ENCODE measurements at places on chromosomes 5 and 9. TPM values are rescaled to one million over a fixed set of nuclear protein-coding genes. Genes with fewer than 3 reads are reported as not detected.

DNA sequence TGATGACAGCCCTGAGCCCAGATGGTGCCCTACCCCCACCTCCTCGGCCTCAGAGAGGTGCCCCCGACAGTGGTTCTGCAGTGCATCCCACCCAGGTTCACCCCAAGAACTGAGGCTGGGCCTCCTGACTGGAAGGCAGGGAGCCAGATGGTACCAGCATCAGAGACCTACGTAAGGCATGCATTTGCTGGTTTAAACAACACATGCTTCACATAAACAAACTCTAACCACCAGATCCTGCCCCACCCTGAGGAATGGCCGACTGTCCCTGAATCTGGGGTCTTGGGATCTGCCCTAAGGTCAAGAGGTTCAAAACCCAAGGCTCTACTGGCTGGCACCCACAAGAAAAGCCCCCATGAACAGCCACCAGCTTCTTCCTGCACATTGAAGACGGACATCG lies 73.3 kb downstream of the SECISBP2 start:
- DNase-seq = no peak

DNA sequence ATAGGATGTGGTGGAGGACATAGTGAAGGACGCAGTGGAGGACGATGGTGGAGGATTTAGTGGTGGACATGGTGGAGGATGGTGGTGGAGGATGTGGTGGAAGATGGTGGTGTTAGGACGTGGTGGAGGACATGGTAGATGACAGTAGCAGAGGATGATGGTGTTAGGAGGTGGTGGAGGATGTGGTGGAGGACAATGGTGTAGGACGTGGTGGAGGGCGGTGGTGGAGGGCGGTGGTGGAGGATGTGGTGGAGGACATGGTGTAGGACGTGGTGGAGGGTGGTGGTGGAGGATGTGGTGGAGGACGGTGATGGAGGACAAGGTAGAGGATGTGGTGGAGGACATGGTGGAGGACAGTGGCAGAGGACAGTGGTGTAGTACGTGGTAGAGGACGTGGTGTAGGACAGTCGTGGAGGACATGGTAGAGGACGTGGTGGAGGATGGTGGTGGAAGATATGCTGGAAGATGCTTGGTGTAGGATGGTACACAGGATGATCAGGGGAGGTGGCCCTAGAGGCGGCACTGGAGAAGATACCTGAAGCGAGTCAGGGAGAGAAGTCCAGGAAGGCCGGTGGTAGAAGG lies 68.7 kb downstream of the S1PR3 start:
- DNase-seq = no peak

- DNase-seq = no peak
These were observed 8.8 kb upstream of the GPRIN1 start for GRCh38 chr5:176618783-176619182.

GRCh38 chr5:64331597-64332277 lies 166.1 kb downstream of the RNF180 start:
- DNase-seq = no peak

- DNase-seq = no peak
These were observed 87.2 kb upstream of the DMRT1 start for GRCh38 chr9:754150-754931.

- peak; percentile 30 for DNase-seq
These were observed 7.7 kb upstream of the C5orf47 start for GRCh38 chr5:173981185-173981761.

- no peak for DNase-seq
These were observed 419.0 kb upstream of the DAB2 start for GRCh38 chr5:39843767-39844166.

- peak; percentile 58 for DNase-seq
These were observed at the start of gene PRXL2C for GRCh38 chr9:96655198-96655851. Gene PRXL2C (minus strand): TSS chr9:96655317. CDS start chr9:96655281, 36 bp downstream.

GRCh38 chr5:179278119-179278518 lies 67.1 kb downstream of the ADAMTS2 start:
- DNase-seq = no peak

DNA sequence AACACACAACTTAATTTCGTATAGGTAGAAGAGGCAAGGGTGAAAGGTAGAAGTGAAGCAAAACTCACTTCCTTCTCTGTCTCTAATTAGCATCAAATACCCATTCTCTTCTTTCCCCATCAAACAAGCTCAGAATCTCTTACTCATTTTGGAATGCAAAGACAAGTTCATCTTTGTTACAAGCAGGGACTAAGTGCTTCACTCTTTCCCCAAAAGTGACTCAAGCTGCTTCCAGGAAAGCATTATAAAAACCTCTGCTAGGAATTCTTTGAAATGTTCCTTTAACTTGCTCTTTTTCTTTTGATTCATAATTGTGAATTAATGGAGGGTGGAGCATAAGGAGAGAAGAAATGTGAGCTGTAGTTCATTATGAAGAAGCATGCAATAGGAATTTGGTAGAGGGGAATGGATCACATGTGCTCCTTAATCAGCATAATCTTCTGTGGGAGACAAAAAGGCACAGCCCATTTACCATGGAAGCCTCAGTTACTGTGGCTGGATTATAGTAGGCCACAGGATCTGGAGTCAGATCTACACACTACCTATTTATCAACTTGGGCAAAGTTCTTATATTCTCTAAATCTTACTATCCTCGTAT lies 109.5 kb upstream of the DPYSL3 start:
- DNase-seq = no peak

DNA sequence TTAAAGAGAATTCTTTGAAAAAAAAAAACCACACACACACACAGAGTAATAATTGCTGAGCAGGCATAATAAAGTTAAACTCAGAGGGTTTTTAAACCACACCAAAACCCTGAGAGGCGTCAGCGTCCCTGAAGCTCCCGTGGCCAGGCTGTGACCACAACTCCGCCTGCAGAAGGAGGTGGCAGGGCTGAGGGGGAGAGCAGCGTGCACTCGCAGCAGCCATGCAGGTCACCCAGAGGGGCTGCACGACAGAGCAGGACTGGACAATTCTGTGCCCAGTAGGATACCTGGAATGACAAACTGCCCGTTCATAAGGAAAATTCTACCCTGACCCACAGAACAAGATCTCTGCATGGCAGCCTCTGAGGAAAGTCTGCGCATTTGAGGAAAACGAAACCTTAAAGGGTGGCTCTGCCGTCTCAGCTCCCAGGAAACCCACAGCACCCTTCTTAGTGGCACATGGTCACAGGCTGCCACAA lies 44.0 kb downstream of the ROR2 start:
- no peak for DNase-seq

- no peak for DNase-seq
These were observed 242.1 kb upstream of the NUDT12 start for GRCh38 chr5:103804711-103805110.

DNA sequence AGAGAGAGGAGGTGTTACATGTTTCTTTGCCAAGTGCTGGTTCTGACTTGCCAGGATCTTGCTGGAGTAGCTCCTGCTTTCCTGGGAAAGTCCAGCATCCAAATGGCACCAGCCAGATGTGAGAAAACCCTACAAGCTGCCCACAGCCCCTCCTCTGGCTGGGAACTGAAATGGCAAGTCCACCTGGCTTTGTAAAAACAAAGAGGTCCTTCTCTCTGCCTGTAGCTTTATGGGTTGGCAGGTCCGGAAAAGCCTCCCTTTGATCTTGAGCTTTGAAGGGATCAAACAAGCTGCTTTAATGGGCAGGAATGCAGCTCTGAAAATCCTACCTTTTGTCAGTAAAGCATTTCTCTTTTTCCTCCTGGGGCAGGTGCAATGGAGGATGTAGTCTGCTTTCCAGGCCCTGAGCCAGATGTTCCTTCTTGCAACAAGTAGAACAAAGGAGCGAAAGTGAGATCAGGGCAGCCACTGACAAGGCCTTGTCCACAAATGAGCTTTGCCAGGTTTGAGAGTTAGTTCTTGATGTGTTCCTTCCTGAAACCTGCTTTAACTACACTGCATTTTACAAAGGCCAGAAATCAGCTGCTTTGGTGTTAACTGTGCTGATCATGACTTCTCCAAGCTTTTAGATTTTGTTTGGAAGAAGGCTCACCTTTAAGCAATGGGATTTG lies 456.7 kb downstream of the ZNF608 start:
- DNase-seq = peak; percentile 49

GRCh38 chr5:58156361-58156760 lies 303.5 kb downstream of the PLK2 start:
- DNase-seq = no peak

- DNase-seq = no peak
These were observed 14.1 kb upstream of the IRX4 start for GRCh38 chr5:1896602-1897376.

GRCh38 chr9:136093346-136093986 lies 1.6 kb downstream of the NACC2 start:
- DNase-seq = no peak

ADAMTS16 gene
- total RNA-seq = not detected

CDX1 gene
- not detected for total RNA-seq

DND1 gene
- 5.1 TPM for total RNA-seq

PPIP5K2 gene
- 35.5 TPM for total RNA-seq

TEX53 gene
- total RNA-seq = not detected

IFNA2 gene
- not detected for total RNA-seq

CCL27 gene
- total RNA-seq = 0.49 TPM

PCDHA12 gene
- 6.1 TPM for total RNA-seq

ZNF484 gene
- 7.3 TPM for total RNA-seq

SOWAHA gene
- not detected for total RNA-seq

PAEP gene
- total RNA-seq = not detected

ARL10 gene
- total RNA-seq = 1.3 TPM

FGF1 gene
- total RNA-seq = 0.65 TPM

All from MCF 10A (cell line).